Right hindlimb (tissue), 1 donor: ENCODE measurements at places on chromosomes 5 and 9.

GRCh38 chr5:138900281-138900965 lies 25.3 kb upstream of the LRRTM2 start:
- DNase-seq = no peak

DNA sequence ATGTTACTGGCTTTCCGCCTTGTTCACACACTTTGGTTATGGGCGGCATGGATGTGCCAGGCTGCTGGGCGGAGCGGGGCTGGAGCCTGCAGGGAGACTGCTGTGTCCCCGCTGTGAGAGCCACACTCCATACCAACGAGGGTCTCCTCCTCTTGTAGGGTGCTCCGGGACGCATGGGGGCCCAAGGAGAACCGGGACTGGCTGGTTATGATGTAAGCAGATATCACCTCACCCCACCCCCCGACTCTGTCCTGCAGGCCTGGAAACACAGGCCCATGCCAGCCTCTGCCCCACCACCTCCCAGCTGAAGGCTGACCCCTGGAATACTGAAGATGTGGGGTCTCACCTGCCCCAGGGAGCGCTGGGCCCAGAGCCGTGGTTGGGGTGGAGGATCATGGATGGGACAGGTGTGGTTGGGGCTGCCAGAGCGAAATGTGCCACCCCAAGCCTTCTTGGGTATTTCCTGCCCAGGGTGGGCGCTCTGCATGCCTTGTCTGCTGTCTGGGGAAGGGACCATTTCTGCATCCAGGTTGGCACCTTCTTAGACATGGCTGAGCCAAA lies 39.3 kb upstream of the ORM1 start:
- peak; percentile 28 for DNase-seq

GRCh38 chr5:120388016-120388781 lies 75.9 kb upstream of the PRR16 start:
- DNase-seq = no peak

DNA sequence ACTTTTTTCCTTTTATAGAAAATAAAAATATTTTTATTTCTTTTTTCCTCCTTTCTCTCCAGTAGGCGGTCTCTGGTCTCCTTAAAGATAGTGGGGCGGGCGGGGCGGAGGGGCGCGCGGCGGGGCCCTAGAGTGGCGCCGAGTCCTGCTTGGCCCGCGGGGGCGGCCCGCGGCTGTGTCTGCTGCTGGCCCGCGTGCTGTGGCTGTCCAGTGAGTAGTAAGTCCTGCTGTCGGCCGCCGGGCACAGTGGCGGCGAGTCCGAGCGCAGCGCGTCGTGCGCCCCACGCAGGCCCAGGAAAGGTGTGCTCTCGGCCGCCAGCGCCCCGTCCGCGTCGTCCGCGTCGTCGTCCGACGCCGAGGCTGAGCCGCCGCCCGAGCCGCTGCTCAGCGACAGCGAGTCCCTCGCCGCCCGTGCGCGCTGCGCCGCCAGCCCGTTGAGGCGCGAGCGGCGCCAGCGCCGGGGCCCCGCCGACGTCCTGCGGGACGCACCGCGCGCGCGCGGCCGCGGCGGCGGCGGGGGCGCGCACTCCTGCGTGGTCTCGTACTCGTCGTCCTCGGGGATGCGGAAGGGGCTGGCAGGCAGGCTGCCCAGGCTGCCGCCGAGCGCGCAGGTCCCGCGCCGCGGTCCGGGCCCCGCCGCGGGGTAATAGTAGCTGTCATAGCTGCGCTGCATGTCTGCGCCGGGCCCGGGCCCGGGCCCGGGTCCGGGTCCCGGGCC lies 52.3 kb downstream of the PSD2 start:
- DNase-seq = peak; percentile 74

DNA sequence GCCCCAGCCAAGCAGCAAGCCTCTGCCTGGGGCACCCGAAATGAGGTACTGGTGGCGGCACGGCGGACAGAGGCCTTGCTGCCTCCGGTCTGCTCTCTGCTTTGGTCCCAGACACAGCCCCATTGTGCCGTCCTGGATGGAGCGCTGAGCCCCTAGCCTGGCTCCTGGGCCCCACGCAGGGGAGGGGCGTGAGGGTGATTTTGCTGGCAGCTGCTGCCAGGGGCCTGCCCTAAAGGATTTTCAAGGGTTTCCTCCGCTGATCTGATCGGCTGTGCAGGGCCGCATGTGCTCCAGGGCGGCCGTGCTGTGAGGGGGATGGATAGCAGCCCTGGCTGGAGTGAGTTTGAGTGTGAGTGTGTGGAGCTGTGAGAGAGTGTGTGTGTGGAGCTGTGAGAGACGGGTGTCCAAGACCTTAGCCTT lies 1.3 kb downstream of the GPSM1 start:
- peak; percentile 82 for DNase-seq

DNA sequence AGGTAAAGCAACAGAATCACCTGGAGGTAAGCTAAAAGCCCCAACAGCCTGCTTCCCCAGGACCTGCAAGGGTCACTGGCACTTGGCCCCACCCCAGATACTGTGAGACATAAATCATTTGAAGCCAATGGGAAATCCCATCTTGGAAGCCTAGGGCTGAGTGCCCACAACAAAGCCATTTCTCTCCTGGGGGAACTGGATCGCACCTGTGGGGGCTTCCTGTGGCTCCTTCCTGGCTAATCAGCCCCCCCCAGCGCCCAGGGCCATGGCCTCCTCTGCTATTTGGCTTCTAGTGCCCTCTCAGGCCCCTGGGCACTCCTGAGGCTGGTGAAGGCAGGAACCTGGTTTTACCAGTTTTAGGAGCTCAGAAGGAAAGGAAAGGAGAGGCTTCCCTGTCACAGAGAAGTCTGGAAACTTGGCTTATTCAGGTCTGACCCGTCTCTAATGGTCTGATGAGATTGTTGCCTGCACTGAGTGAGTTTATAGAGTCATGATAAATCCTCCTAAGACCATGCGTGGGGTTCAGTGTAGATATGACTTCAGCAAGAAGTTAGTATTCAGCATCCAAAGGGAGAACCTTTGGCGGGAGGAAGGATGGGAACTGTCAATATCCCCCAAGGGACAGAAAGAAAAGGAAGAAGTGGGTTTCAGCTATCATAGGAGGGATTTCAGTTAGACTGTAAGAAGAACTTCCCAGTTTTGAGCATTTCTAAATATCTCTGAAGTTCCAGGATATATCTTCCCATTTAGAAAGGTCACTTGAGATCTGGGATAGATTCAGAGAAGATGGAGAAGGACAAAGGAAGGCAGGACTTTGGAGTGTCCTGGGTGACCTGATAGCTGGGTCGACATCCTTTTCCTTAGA lies 1.2 kb downstream of the KCNMB1 start:
- no peak for DNase-seq

GRCh38 chr5:147290261-147290660 lies 55.4 kb downstream of the STK32A start:
- no peak for DNase-seq

GRCh38 chr9:27536168-27536567 lies 6.6 kb upstream of the MOB3B start:
- DNase-seq = no peak

- DNase-seq = no peak
These were observed 55.9 kb downstream of the ABCA1 start for GRCh38 chr9:104871961-104872527.

- no peak for DNase-seq
These were observed 9.0 kb upstream of the MOB3B start for GRCh38 chr9:27538647-27539046.

GRCh38 chr9:89256642-89257041 lies 54.4 kb upstream of the CKS2 start:
- no peak for DNase-seq

DNA sequence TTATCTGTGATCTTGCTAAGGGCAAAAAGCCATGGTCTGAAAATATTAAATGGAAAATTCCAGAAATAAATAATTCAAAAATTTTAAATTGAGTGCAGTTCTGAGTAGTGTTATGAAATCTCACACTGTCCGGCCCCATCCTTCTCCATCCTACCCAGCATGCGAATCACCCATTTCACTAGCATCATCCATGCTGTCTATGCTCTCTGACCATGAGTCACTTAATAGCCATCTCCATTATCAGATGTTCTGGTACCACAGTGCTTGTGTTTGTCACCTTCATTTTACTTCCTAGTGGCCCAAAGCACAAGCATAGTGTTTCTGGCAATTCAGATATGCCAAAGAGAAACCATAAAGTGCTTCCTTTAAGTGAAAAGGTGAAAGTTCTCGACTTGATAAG lies 63.3 kb upstream of the SMC5 start:
- no peak for DNase-seq

DNA sequence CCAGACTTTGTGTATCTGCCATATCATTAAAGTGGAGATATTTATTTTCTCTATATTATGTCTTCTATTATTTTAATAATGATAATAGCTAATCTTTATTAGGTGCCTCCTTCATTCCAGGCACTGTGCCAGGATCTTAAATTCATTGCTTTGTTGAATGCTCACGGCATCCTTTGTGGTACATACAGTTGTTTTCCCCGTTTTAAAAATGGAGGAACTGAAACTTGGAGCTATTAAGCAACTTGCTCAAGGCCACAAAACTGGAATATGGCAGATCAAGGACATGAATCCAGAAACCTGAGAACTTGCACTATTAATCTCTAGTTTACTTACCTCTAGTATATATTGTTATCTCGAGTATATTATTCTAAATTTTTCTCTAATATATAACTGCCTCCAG lies 41.5 kb upstream of the PPP3R2 start:
- DNase-seq = no peak

DNA sequence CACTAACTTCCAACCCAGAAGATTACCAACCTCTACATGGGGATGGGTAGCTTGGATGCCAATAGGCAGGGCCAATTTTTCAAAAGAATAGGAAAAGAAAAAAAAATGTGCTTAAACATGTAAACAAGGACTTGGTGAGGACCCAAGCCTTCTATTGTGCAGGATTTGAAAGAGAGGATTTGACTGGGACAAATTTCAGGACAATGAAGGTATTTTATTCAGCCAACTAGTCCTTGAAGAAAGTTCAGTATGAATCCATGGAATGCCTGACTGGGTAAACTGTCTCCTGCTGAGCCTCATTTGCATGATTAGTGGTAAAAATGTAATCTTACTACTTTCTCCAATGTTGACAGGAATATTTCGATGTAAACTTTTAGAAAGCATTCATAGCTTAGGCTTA lies 192.5 kb upstream of the RORB start:
- no peak for DNase-seq

DNA sequence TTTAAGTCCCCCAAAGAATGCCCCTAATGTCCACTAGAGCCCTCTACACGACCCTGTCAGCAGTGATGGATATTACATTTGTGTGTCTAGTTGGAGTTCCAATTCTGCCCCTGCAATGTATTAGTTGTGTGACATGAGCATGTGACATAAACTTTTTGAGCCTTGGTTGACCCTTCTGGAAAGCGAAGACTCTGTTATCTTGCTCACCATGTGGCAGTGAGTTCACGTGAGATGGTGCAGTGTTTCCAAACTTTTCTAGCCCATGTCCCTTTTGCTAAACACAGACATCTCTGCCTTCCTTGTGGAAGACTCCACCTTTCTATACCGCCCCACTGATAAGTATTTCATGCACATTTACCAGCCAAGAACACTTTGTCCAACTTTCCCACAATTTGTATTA lies 87.0 kb upstream of the BOD1 start:
- DNase-seq = no peak

- no peak for DNase-seq
These were observed 27.3 kb downstream of the ANKRD33B start for GRCh38 chr5:10591159-10591558.

DNA sequence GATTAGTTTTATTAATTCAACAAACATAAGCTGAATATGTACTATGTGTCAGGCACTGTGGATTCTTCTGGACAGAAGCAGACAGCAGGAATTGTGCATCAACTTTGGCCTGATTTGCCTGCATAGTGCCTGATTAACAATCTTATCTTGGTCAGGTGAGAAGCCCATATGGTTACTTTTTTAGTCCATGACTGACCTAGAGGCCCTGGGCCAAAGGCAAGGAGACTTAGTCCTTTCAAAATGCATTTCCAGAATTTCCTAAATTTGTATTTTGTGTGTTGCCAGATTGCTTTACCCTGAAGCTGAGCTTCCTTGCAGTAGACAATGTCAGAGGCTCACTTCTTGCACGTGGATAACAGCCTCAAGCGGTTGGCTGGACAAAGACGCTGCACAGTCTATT lies 286.7 kb downstream of the SPOCK1 start:
- no peak for DNase-seq

DNA sequence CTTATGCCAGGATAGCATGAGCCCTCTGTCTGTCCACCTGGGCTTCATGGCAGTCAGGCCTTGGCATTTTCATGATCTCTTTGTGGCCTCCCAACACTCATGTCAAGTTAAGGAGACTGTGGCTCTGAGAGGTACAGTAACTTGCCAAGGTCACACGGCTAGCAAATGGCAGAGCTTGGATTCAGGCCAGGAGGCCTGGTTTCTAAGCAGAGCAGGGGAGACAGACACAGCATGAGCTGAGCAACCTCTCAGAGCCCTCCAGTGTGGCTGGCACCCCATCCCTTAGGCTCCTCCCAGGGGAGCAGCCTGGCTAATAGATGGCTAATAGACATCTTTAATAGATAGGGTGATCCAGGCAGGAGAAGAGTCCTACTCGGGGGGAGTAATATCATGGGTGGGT lies 4.1 kb downstream of the SYNPO start:
- no peak for DNase-seq

GRCh38 chr5:122022966-122023365 lies 55.1 kb downstream of the LOX start:
- DNase-seq = no peak

DNA sequence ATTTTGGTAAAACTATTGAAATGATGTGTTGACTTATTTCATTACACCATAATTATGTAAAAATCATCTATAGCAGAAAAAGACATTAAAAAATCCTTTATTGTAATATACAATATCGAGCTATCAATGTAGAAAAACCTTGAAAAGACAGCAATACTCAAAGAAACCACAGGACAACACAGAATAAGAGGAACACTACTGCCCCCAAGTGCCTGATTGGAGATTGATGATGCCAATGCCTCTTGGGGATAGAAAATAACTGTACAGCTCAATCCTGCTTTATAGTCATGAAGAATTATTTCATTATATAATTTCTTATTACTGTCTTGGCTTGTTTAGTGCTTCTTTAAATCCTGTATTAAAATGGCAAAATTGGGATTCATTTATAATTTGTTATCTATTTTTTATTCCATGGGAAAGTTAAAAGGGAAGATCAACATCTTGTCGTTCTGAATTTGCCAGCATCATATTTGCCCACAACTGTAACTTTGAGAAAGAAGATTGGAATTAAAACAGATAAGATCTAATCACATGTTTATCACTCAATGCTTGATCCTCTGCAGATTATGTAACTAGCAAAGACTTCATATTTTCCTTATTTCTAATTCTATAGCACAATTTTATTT lies 337.5 kb downstream of the CDH9 start:
- DNase-seq = no peak

DNA sequence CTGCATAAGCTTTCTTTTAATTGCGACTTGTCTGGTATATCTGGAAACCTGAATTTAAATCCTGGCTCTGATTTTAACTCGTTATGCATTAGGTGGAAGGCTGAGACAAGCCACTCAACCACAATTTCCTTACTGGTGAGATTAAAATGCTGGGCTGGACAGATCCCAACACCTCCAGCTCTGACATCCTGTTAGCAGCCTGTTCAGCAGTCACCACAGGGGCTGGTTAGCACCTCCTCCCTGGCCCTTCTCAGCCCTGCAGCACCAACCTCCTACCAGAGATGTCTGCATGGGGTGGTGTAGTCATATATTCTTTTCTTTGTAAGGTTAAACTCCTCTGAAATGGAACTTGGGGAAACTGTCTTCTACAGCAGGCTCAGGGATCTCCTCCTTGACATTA lies 156.5 kb upstream of the NFIL3 start:
- no peak for DNase-seq

GRCh38 chr9:123360161-123361085 lies 4.4 kb downstream of the CRB2 start:
- DNase-seq = no peak
